Hematopoietic multipotent progenitor cell (in vitro differentiated cells): ENCODE measurements at places on chromosomes 4 and X.
A peak's percentile ranks its signal among the peaks of the same experiment; 100 is the strongest.

GRCh38 chr4:28362169-28362568 lies 1501.5 kb downstream of the STIM2 start:
- no peak for DNase-seq

GRCh38 chr4:99572527-99573240 lies 1.9 kb upstream of the MTTP start:
- DNase-seq = no peak

- peak; percentile 28 for DNase-seq
These were observed 232.7 kb downstream of the ARHGAP24 start for GRCh38 chr4:85707611-85708010.

DNA sequence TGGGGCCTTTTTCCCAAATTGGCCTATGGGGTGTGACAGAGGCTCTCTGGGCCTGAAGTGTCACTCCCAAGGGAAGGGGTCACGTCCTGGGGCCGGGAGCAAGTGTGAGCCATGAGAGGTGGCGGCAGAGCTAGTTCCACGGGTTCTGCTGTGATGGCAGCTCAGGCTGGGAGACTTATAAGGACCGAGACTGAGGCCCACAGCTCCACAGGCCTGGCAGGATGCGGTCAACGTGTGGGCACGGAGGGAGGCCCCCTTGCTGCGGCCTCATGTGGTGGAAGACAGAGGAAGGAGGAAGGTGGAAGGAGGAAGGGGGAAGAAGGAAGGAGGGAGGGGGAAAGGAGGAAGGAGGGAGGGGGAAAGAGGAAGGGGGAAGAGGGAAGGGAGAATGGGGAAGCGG lies 7.2 kb upstream of the CPLX1 start:
- DNase-seq = no peak

- DNase-seq = peak; percentile 43
These were observed 807 bp downstream of the USP9X start for GRCh38 chrX:41085878-41086626.

DNA sequence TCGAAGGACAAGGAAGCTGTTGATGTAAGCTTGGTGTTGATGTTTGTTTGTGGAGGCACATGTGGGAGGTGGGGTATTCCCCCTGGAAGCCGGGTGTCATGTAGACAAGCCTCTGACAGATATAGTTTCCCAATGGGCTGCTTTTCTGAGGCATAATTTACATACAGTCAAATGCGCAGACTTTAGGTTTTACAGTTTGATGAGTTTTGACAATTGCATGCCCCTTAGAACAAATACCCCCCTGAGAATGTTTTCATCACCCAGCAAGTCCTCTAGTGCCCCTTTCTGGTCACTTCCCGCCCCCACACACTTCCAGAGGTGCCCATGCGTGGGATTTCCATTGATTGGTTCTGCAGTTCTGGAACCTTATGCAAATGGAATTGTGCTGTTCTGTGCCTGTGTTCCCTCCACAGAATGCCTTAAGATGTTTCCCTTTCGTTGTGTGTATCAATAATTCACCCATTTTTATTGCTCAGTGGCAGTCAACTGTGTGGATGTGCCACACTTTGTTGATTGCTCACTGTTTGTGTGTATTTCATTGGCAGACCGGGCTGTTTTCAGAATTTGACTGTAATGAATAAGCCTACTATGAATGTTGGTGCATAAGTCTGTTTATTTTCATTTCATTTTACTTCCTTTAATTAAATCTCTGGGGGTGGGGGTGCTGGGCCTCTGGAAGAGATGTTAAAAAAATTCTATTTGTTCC lies 8.5 kb downstream of the EVC start:
- no peak for DNase-seq

- no peak for DNase-seq
These were observed 43.1 kb upstream of the RPS6KA3 start for GRCh38 chrX:20309806-20310205.
